ENCODE measurements at places on chromosomes 6 and 20.

- no peak for DNase-seq
These were observed 3.3 kb upstream of the STK38 start for GRCh38 chr6:36550473-36551000.

DNA sequence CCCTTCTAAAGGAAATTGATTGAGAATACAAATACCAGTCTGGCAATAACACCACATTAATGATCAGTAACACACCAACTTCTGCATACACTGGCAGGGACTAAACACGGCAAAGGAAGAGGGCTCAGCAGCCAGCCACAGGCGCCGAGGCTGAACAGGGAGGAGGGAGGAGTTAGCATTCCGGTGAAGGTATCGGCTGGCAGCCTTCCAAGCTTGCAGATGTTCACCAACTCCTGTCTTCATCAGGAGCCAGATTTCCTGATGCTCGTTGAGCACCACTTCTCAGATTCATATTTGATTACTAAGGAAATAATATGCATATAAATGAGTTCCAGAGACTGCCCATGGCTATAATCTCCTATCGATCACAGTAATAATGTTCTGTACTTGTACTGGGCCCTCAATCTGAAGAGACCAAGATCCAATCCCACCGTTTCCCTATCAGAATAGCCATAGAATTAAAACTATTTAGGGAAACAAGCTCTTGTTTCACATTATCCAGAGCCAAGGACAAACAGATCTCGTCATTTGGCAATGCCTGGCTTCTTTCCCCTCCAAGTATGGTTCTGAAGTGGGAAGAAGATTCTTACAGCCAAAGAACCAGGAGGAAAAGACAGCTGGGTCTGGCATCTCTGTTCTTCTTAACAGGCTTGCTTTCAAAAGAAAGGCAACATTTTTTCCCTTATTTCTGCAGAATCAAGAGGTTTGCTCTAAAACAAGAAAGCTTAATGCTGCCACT is 42.2 kb downstream of the GFOD1 start:
- DNase-seq, result peak; percentile 55

GRCh38 chr6:30130887-30131862 is 4.8 kb upstream of the TRIM40 start:
- peak; percentile 77 for DNase-seq

GRCh38 chr20:36441027-36441414 is 100.3 kb upstream of the MYL9 start:
- DNase-seq, result no peak

DNA sequence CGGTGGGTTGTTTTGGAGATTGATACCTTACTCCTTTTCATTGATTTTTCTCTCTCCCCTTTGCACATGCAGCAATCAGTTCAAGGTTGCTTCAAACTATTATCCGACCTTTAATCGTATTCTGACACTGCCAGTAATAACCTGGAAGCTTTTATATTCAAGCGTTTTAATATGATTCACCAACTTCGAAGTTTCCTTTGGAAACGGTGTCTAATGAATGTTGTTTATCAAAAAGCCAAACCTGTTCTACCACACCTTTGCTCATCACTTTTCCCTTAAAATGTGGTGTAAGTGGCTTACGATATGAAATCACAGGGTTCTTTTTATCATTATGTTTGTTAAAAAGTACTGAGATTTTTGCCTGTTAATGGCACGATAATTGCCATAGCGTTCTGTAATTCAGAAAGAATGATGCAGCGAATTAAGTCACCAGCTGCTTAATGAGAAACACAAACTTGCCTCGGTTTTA is 660 bp downstream of the STXBP5 start:
- DNase-seq, result no peak

DNA sequence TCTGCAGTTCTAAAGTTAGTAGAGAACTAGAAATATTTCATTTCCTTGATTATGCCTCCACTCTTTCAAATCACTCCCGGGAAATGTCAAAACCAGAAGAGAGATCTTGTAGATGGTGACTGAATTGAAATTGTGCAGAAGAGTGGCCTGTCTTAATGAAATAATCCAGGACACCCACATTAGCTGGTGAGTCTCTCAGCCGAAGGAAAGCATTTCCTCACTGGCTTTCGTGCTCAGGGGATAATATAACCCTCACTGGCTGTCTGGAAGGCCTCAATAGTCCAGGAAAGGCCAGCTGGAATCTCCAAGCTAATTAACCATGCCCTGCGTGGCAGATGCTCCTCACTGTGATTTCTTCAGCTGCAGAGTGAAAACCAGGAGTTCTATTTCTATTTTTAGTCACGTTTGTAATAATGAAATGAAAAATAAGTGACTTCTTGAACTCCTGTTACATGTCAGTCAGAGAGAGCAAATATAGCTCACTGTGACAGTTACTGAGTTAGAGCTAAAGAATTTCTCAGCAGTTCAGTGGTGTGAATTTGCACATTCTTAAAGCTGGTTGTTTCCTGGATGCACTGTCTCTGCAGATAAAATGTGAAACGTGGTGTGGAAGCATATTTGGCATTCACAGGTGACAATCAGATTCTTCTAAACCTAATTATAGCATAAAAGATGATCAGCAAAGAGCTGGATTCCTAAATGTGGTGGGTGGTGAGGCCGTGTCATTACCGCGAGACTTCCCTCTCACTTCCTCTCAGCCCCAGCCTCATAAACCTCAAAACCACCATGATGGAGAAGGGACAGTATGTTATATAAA is 211.7 kb downstream of the LMBRD1 start:
- no peak for DNase-seq

GRCh38 chr20:574297-574942 is 30.8 kb upstream of the CSNK2A1 start:
- no peak for DNase-seq

GRCh38 chr6:11427723-11428245 is 109.8 kb upstream of the TMEM170B start:
- DNase-seq, result no peak

DNA sequence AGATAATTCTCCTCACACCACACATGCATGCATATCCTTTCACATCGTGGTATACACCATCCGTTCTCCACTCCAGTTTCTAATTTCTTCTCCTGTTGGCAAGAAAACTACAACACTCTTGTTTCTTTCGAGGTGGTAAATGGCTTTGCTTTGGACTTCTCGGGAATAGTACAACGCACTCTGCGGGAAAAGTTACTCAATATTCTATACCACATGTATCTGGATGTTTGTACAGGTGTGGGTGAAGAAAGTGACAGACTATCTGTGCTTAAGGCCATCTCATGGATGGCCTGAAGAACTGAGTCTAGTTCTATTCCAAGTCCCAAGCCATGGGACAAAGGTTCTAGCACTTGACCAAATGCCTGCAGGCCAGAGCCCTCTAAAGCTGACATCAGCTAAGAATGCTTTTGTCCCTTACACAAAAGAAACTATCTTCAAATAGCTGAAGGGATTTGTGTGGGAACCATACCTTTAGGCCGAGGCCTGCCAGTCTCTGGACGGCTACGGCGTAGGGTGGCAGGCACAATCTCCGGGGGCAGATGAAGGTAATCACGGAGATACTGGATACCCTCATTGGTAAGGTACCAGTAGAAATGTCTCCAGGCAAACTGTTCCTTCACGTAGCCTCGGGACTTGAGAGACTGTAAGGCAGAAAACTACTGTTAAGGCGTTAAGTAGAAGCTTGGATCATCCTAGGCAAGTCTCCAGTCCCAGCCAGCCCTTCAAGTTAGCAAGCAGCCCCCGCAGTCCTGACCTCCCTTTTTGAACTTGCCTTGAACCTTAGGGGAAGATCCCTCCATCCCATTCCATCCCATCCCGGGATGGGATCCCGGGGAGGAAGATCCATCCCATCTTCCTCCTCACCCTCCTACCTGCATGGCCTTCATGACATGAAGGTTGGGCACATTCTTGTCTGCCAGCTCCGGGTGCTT is 1.4 kb downstream of the RPS10 start:
- DNase-seq, result no peak

DNA sequence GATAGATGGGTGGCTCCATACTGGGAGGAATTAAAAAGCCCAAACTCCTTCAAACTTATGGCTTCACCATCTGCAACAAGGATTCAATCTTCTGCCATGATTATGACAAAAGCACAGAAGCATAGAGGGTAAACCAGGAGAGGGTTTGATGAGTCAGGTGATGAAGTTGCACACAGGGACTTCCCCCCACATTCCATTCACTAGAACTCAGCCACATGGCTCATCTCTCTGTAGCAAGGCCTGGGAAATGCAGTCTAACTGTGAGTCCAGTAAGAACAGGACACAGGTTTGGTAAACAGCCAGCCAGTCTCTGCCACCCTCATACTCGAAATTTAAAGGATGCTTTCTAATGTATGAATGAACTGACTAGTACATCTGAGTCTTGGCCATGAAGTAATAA is 142.9 kb downstream of the HIVEP2 start:
- DNase-seq, result no peak

- DNase-seq, result no peak
These were observed 571.5 kb upstream of the CDH4 start for GRCh38 chr20:60680554-60680953.

- DNase-seq, result no peak
These were observed 58.2 kb downstream of the DNAH8 start for GRCh38 chr6:38773338-38773737.

DNA sequence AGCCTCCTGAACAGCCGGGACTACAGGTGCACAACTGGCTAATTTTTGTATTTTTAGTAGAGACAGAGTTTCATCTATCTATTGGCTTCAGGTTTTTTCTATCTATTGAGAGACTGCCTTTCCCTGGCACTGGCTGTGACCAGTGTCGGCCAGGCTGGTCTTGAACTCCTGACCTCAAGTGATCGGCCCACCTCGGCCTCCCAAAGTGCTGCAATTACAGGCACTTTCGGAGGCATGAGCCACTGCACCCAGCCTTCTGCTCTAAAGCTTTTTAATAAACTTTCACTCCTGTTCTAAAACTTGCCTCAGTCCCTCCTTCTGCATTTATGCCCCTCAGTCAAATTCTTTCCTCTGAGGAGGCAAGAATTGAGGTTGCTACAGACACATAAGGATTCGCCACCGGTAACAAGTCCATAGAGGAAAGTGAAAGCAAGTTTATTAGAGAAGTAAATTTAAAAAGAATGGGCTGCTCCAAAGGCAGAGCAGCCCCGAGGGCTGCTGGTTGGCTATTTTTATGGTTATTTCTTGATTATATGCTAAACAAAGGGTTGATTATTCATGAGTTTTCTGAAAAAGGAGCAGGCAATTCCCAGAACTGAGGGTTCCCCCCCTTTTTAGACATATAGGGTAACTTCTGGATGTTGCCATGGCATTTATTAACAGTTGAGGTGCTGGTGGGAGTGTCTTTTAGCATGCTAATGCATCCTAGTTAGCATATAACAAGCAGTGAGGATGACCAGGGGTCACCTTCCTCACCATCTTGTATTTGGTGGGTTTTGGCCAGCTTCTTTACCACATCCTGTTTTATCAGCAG is 44.8 kb upstream of the RNGTT start:
- peak; percentile 16 for DNase-seq

GRCh38 chr6:105482921-105483320 is 80.0 kb upstream of the PREP start:
- no peak for DNase-seq

GRCh38 chr6:3766214-3766613 is 14.7 kb upstream of the PXDC1 start:
- no peak for DNase-seq

GRCh38 chr6:57276946-57277345 is 40.5 kb upstream of the PRIM2 start:
- no peak for DNase-seq

- no peak for DNase-seq
These were observed 87.6 kb downstream of the MYB start for GRCh38 chr6:135268740-135269139.

- DNase-seq, result peak; percentile 37
These were observed 31.9 kb downstream of the FOXO3 start for GRCh38 chr6:108592371-108593337.

GRCh38 chr6:159686703-159687102 is 6.3 kb downstream of the SOD2 start:
- DNase-seq, result no peak

Data from naive thymus-derived CD4-positive, alpha-beta T cell (primary cell).